CD4-positive, alpha-beta T cell treated with Interleukin-2 at 100 ng/mL for 4 hours (primary cell): ENCODE measurements at places on chromosomes 5 and 9.

GRCh38 chr9:111598733-111599091, 735 bp downstream of the PTGR1 start:
- DNase-seq = no peak

GRCh38 chr9:27491154-27491553, 32.9 kb upstream of the IFNK start:
- DNase-seq = no peak

- no peak for DNase-seq
Measured at GRCh38 chr5:5046680-5047502, 93.2 kb upstream of the ADAMTS16 start.

- no peak for DNase-seq
Measured at GRCh38 chr9:97389249-97389648, 22.6 kb upstream of the TDRD7 start.

DNA sequence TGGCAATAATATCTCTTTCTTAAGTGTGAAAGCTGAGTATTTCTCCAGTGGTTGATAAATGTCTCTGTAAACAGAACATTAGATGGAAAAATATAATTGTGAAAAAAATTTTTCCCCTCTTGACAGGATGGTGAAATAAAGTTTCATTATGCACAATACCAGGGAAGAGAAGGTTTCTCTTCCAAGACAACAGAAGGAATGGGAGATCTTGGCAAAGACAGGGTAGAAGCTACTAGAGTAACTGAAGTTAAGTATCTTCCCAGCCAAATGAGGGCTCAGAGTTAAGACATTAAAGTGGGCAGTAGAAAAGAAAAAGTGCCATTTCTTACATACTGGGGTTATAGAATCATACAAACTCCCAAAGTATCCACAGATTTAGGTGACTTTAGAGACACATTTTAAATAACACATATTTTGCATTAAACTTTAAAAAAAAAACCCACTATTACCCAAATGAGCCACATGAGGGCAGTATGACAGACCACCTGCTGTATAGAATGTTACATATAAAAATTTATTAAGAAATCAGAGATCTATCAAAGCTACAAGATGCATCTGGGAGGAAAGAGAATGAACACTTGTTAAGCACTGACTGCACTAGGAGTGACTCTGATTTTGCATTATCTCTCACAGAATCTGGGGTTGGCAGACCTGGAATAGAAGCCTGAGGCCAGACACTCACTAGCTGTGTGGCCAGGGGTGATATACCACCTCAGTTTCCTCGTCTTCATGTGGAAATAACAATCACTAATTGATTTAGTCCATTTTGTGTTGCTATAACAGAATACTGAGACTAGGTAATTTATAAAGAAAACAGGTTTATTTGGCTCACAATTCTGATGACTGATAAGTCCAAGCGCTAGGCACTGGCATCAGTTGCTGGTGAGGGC, 98.5 kb downstream of the ARSB start:
- DNase-seq = no peak

DNA sequence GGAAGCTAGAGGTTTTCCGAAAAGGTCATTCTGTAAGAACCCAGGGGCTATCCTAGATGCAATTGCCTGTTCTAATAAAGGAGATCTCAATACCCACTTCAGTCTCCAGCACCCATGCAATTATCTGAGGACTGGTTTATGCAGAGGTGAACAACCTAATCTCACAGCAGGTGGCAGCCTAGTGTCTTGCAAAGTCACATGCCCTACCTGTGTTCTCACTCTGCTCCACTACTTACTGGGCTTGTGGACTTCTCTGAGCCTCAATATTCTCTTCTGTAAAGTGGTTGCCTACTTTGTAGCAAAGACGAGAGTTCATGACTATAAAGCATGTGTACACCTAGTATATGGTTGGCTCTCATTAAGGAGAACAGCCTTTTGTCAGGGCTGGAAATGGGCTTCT, 21.0 kb upstream of the ALDH1B1 start:
- DNase-seq = peak; percentile 22

- DNase-seq = no peak
Measured at GRCh38 chr5:34618371-34619065, 37.6 kb upstream of the RAI14 start.

GRCh38 chr9:7613931-7614330, 185.6 kb downstream of the DMAC1 start:
- DNase-seq = peak; percentile 59

- DNase-seq = no peak
Measured at GRCh38 chr5:32421075-32421474, 23.5 kb downstream of the ZFR start.

- DNase-seq = no peak
Measured at GRCh38 chr9:2013743-2014475, 1.2 kb upstream of the SMARCA2 start.

DNA sequence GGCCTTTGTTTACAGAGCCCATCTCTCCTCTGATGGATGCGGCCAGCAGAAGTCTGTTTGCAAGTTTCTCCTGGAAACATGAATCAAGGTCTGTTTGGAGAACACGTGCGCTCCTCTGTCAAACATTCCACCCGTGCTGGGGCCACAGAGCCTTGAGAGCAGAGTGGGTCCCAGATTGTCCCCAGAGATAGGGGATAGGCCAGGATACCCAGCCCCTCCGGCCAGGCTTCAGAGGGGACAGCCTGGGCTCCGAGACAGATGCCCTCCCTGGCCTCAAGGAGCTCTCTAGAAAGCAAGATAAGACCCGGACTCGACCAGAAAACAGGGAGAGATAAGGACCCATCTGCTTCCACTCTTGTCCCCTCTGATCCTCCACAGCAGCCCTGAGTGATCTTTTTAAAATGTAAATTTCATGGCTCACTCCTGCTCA, 40.4 kb upstream of the HAND1 start:
- no peak for DNase-seq

DNA sequence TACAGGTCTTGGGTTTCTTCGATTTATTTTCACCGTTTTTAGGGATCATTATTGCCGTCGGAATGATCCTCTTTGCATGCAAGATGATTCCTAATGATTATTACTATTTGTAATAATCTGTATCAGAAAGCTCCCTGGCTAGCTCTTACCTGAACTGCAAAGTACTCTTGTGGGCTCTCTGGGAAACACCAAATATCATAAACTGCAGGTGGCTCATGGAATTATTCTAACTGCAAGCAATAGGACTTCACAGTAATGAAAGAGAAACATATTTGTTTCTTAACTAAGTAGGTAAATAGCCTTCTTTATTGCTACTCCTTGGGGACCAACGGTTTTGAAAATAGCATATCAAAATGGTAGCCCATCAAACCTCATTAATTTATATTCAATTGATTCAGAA, 219.4 kb downstream of the NFIB start:
- no peak for DNase-seq

DNA sequence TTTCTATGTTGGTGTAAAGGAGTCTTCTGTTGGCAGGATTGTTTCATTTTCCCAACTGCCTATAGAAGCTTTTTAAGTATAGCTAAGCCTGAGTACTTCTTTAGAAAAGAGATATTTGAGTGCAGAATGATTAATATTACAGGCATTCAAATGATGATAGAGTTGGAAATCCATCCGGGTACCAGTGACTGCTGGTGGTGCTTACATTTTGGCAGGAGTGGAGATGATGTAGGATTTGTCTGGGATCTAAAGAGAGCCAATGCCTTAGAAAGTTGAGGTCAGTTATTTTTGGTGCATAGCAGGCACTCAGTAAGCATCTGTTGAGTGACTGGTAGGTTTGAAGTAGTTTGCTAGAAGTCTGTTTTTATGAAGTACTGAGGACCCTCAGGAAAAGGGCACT, 433.5 kb downstream of the DMAC1 start:
- DNase-seq = no peak

GRCh38 chr9:111945216-111945615, 48.6 kb downstream of the UGCG start:
- DNase-seq = no peak

DNA sequence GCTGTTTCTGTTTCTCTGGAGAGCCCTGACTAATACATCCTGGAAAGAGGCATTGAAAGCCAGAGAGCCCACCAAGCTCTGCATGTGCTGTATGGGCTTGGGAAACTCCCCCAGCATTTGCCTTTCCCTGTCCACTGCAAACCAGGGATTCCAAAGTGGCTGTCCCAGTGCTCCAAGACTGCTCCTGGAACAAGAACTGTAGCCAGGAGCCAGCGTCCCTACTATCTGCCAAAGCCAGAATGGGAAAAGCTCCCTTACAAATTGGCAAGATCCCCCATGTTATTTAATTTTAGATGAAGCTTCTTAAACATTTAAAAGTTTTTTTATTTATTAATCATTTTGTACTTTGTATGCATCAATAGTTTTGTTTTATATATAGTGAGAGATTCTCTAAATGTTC, 263.2 kb downstream of the GABRB2 start:
- DNase-seq = no peak

DNA sequence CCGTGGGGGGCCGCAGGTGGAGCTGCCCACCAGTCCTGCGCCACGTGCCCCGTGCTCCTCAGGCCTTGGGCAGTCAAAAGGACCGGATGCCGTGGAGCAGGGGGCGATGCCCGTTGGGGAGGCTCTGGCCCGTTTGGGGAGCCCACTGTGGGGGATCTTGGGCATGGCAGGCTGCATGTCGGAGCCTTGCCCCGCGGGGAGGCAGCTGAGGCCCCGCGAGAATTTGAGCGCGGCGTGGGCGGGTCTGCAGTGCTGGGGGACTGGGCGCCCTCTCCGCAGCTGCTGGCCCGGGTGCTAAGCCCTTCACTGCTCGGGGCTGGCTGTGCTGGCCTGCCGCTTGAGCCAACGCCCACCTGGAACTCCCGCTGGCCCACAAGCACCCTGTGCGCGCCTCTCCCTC, 445.6 kb upstream of the EDIL3 start:
- no peak for DNase-seq

- DNase-seq = no peak
Measured at GRCh38 chr9:89592963-89593726, 11.7 kb upstream of the GADD45G start.

DNA sequence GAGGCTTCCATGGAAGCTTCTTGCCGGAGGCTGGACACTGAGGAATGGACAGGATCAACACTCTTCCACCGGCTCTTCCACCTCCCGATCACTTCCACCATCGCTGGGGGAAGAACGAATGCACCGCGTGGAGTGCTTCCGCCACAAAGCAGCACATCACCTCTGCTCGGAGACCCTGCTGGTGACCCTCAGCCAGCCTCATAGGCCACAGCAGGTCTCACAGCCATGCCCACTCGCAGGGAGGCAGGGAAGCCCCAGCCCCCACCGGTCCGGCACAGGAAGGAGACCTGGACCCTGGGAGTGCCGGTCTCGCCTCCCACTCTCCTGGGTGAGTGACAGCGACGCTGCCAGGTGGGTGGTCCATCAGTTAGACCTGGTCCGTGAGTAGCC, 4.7 kb downstream of the MRPL36 start:
- no peak for DNase-seq

DNA sequence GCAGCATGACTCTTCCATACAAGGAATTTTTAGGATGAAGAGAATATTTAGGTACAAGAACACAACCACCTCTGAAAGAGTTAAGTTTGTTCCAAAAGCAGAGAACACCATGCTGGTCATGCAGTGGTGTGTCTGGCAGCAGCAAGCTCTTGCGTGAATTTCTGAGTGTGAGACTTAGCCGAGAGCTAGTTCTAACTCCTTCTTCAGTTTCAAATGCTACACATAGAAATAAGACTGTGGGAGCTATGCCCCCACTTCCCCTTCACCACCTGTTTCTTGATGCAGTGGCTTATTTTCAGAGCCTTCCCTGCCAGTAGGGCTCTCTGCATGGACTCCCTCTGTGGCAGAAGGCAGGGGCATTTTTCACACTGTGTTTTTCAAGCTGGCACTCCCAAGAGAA, 122.9 kb upstream of the ZNF366 start:
- no peak for DNase-seq

DNA sequence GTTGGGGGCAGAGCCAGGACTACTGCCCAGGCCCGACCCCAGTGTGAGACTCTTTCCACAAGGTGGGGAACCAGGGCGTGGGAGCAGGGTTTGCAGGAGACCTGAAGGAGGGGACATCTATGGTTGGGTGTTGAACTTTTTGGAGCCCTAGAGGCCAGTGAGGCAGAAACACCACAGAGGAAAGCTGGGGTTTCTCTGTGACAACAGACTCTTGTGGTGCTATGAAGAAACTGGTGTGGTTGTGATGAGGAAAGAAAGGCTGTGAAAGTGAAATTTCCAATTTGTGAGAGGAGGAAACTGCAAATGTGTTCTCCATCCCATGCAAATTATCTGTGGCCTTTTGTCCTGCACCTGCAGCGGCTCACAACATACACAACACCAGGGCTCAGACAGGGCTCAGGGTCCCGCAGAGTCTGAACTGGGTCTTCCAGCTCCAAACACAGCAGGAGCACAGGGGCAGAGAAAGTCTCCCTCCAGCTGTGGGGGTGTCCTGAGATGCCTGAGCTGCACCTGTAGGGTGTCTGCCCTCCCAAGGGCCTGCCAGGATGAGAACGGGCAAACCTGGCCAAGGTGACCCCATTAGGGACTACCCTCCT, 51.4 kb upstream of the GRHPR start:
- DNase-seq = no peak

GRCh38 chr5:52582313-52582712, 205.4 kb upstream of the ITGA1 start:
- DNase-seq = no peak

DNA sequence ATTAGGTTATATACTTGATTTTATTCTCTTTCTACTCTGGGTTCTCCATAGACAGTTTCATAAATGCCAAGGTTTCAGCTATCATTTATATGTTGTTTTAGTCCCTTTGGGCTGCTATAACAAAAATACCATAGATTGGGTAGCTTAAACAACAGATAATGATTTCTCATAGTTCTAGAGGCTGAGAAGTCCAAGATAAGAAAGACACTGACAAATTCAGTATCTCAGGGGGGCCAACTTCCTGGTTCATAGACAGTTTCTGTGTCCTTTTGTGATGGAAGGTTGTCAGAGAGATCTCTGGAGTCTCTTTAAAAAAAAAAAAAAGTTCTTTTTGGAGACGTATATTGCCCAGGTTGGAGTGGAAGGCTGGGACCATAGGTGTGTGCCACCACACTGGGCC, 113.3 kb downstream of the SCAMP1 start:
- DNase-seq = no peak

DNA sequence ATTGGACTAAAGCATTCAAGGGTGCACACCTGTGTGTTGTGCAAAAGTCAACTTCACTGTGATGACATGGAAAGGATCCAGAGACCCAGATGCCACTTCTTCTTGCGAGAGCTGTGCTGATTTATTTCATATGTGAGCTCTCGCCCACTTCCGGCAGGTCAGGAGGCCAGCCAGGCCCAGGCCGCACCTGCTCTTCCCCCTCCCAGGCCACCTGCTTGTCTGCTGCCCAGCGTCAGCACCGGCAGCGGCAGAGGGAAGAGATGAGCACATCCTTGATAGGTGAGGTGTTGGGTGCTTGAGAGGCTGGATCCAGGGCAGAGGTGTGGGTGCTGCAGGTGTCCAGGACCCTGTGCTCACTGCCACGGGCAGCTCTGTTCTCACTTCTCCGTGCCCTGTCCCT, 242.9 kb downstream of the FANCC start:
- DNase-seq = no peak

- DNase-seq = peak; percentile 70
Measured at GRCh38 chr9:38620483-38621433, at the start of gene ANKRD18A. TSS of gene ANKRD18A (minus strand) at chr9:38620596. CDS start at chr9:38620285, 311 bp downstream.

GRCh38 chr5:55441107-55441771, 93.5 kb downstream of the PLPP1 start:
- no peak for DNase-seq
